Activated CD4-positive, alpha-beta T cell treated with anti-CD3 and anti-CD28 coated beads, Interleukin-2, amount 50 U/mL, for 1 hour (primary cell): ENCODE measurements at places on chromosomes 16 and 17.

- DNase-seq: no peak
Measured at GRCh38 chr17:77453613-77454241, 313.0 kb downstream of the SEC14L1 start.

DNA sequence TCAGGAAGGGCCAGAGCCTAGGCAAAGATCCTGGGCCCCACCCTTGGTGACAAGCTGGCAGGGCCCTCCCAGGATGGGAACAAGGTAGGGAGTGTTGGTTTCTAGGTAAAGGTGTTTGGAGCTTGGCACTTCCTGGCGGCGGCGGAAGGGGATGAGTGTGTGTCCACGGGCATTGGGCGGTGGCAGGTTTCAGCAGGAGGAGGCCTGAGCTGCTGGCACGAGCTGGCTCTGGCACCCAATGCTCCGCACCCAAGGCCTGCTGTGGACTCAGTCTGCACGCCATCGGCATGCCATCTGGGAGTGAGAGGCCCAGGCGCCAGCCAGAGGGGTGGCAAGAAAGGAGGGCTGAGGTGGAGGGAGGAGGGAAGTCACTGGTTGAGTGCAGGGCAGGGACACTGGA is 46.9 kb upstream of the TAC4 start:
- DNase-seq: no peak

DNA sequence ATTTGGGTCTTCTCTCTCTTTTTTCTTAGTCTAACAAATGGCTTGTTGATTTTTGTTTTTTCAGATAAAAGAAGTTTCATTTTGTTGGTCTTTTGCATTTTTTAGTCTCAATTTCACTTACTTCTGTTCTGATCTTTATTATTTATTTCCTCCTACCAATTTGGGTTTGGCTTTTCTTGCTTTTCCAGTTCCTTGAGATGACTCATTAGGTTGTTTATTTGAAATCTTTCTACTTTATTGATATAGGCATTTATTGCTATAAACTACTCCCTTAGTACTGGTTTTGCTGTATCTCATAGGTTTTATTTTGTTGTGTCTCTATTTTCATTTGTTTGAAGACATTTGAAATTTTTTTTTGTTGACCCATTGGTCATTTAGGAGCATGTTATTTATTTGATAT is 152.2 kb upstream of the MPHOSPH6 start:
- DNase-seq: no peak

DNA sequence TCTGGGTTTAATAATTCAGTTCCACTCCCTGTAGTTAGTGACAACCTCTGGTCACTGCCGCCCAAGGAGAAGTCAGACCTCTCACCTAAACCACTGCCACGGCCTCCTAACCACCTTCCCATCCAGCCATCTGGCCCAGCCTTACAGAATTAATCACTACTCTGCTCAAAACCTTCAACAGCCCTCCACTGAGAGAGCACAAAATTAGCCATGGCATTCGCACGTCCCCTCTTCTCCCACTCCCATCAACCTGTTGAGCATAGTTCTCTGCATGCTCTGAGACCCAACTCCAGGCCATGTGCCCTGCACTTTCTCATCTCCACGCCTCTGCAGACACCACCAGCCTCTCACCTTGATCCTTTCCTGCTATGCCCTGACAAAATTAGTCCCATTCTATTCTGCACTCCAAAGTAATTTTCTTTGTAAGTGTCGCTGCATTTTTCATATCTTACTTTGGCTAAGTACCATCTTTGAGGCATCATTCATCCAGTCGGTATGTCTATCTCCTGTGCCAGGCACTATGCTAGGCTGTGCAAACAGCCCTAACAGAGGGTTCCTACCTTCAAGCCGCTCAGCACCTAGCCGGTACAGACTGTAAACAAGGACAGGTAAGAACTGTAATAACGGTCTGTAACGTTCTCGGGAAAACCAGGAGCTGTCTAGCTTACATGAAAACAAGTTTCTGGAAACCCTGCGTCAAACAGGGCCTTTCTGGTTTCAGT is 963 bp downstream of the COPRS start:
- DNase-seq: no peak

DNA sequence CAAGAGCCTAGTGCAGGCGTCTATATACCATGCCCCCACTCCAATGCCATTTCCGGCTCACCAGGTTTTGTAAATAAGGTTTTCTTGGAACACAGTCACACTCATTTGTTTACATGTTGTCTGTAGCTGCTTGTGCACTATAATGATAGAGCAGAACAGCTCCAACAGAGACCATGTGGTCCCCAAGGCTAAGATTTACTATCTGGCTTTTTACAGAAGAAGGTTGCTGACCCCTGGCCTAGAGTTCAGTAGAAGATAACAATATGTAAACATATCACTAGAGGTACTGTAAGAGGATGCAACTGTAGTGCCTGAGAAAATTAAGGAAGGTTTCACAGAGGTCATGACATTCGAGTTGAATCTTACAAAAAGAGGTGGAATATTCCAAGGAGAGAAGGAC is 66.3 kb downstream of the CACNG1 start:
- no peak for DNase-seq

GRCh38 chr16:4409081-4409932 is 7.1 kb downstream of the CORO7 start:
- DNase-seq: no peak

- no peak for DNase-seq
Measured at GRCh38 chr17:76414334-76415295, 30.2 kb downstream of the SPHK1 start.

DNA sequence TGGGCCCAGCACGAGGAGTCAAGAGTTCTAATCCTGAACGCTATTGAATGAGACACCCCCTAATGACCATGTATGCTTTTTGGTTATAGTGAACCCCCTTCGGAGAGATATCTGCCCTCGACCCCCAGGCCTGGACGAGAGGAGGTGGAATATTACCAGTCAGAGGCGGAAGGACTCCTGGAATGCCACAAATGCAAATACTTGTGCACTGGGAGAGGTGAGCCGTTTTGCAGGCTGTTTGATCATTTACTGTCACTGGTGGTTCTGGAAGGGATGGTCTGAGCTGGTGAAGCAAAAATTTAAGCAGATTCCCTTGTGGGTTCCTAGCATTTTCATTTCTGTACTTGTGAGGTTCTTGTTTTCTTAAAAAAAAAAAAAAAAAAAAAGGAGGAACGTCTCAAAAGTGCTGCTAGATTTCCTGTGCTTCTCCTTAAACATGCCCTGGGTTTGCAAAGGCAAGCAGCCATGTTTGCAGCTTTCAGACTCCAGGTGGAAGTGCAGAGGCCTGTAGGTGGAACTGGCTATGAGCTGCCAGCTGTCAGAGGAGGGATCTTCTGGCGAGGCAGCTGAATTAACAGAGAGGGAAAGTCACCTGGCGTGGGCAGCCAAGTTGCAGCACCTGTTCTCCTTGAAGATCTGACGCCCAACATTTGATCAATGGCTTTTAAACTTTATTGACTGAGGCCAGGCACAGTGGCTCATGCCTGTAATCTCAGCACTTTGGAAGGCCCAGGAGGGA is 3.5 kb downstream of the MARVELD3 start:
- no peak for DNase-seq

- DNase-seq: no peak
Measured at GRCh38 chr17:976312-976711, 3.3 kb downstream of the NXN start.
